ENCODE measurements at places on chromosomes 7 and 10.

- no peak for DNase-seq
Observed at GRCh38 chr7:133629701-133630100, 376.8 kb downstream of the EXOC4 start.

DNA sequence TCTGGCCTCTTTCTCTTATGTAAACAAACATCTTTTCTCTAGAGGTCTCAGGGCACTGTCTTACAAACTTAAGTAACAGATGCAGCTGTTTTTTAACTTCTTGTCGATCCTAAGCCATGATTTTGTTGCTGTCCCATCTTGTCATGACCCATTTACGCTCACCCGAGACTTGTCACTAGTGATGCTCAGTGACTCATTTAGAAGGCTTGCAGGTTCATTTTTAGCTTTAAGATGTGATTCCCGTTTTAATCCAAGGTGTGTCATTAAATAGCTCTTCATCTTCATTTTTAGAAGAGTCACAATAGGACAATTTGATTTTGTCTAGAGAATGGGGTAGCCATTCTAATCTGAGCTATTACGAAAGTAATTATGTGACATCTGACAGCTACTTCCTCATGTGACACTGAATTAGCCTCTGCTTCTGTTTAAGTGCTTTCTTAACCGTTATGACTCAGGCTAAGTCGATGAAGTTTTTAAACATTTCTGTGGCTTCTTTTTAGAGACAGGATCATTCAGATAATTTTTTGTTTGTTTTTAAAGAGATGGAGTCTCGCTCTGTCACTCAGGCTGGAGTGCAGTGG is 42.7 kb downstream of the SPDYE5 start:
- DNase-seq, result no peak

DNA sequence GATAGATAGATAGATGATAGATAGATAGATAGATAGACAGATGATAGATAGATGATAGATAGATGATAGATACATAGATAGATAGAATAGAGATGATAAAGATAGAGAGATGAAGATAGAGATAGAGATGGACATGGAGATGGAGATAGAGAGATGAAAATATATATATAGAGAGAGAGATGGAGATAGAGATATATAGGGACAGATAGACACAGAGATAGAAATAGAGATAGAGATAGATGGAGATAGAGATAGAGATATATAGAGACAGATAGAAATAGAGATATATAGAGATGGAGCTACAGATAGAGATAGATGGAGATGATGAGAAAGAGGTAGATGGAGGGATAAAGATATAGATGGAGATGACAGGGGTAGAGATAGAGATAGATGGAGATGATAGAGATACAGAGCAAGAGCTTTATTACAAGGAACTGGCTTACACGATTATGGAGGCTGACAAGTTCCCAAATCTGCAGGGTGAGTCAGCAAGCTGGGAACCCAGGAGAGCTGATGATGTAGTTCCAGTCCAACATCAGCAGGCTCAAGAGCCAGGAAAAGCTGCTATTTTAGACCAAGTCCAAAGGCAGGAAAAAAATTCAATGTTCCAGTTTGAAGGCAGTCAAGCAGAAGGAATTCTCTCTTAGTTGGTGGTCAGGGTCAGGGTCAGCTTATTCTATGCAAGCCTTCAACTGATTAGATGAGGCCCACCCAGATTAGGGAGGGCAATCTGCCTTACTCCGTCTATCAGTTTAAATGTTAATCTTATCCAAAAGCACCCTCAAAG is 37.1 kb downstream of the CAV1 start:
- DNase-seq, result no peak

- DNase-seq, result no peak
Observed at GRCh38 chr7:131540491-131541162, 15.8 kb downstream of the PODXL start.

DNA sequence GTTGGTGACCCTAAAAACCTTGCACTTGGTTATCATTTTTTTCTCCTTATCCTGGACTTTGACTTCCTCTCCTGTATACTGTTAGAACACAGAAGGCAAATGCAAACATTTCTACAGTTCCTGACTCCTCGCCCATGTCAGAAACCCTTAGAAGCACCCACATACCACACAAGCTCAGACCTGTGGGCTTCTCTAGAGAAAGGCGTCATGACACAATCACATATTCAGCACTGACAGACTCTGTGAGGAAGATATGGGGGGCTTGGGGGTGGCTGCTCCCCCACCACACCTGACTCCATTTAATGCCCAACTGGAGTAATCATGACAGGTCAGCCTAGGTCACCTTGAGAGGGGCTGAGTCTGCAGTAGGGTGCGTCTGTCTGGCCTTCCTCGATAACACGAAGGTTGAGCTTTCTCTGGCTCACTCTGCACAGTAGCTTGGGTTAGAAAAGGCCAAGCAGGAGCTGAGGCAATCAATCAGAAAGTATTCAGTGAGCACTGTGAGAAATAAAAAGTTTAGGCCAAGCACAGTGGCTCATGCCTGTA is 50.9 kb downstream of the CCDC3 start:
- DNase-seq, result no peak

GRCh38 chr7:111224354-111225231 is 133.7 kb downstream of the LRRN3 start:
- DNase-seq, result no peak

GRCh38 chr10:124198125-124198501 is 104.7 kb upstream of the CHST15 start:
- no peak for DNase-seq

All from progenitor cell of endocrine pancreas (in vitro differentiated cells).